ENCODE measurements at places on chromosomes 6 and 20.
A peak's percentile ranks its signal among the peaks of the same experiment; 100 is the strongest.

- no peak for DNase-seq
Measured at GRCh38 chr6:118344014-118344670, 204.0 kb upstream of the PLN start.

DNA sequence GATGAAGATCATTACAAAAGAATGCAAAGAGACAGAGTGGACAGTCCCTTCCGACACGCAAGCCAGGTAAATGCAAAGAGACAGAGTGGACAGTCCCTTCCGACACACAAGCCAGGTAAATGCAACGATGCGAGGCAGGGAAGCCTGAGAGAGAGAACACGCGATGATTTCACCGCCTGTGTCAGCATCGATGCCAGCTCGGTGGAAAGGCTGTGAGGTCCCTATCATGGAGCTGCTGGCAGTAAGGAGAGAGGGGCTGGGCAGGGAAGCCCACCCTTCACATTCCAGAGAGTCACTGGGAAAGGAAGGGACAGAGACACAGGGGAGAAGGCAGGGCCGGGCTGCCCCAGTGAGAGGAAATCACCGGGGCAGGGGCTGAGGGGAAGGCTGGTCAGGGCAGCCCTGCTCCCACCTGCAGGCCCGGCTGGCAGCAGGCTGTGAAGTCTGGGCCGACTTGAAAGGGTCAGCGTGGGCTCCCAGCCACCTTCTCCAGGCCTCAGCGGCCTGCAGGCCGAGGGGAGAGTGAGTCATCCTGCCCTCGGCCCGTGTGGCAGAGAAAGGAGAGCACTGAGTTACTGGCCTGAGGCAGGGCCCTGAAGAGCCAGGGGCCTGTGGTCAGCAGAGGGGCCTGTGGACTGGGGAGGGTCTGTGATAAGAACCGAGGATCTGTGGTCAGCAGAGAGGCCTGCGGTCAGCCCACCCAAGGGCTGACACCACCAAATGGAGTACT is 80.4 kb downstream of the DACT2 start:
- no peak for DNase-seq

GRCh38 chr6:15326067-15326614 is 80.3 kb downstream of the JARID2 start:
- DNase-seq, result no peak

DNA sequence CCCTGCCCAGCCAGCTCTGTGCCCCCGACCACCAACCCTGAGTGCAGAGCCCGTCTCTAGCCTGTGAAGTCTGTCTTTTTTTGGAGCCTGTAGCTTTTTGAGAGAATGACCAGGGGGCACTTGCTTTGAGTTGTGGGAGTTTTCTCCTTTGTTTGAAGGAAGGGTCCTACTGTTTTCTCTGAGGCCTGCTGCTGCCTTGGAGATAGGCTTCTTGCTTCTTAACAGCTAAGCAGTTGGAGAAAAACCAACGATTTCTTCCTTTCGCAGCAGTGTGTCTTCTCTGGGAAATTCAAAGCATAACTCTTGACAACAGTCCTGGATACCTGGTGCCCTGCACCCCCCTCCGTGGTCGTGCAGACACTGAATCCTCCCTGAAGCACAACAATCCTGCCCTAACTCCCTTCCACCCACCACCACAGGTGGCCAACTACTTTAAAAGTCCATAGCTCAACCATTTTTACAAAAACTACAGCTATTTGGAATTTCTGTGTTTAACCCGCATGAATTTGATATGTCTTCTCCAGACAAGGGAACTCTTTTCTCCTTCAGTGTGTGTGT is 61.0 kb downstream of the FAM50B start:
- no peak for DNase-seq

DNA sequence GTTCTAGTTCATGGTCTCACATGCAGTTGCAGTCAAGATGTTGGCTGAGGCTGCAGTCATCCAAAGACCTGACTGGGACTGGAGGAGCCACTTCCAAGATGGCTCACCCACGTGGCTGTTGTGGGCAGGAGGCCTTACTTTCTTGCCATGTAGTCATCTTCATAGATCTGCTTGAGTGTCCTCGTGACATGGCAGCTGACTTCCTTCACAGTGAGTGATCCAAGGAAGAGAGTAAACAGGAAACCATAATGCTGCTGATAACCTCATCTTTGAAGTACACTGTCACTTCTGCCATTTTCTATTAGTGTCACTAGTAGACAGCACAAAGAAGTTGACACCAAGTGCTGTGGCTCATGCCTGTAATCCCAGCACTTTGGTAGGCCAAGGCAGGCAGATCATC is 40.1 kb upstream of the AKIRIN2 start:
- peak; percentile 27 for DNase-seq

Data from stimulated activated CD8-positive, alpha-beta memory T cell treated with anti-CD3 and anti-CD28 coated beads, Interleukin-4, amount 100 ng/mL, for 1 hour (primary cell).